SK-MEL-5 (cell line): ENCODE measurements at places on chromosomes 3 and 15. TPM values are rescaled to one million over a fixed set of nuclear protein-coding genes. Genes with fewer than 3 reads are reported as not detected.

The SKOR1 gene
- total RNA-seq = 0.03 TPM in 1 of 2 replicates, not detected in the other

The TM6SF1 gene
- 0.08 TPM in 1 of 2 replicates, not detected in the other for total RNA-seq

The EPHB3 gene
- total RNA-seq = 0.37 and 0.67 TPM in 2 replicates

The IL20RB gene
- total RNA-seq = 0.37 TPM in 1 of 2 replicates, not detected in the other

The SERINC4 gene
- not detected in 2 replicates for total RNA-seq

The SLC9A9 gene
- 0.45 and 0.64 TPM in 2 replicates for total RNA-seq

The ROBO2 gene
- 32.3 and 42.2 TPM in 2 replicates for total RNA-seq

The ENTPD3 gene
- total RNA-seq = not detected in 2 replicates

The FAM107A gene
- not detected in 2 replicates for total RNA-seq

The MORC1 gene
- 0.11 TPM in 1 of 2 replicates, not detected in the other for total RNA-seq

The NEK11 gene
- total RNA-seq = 1.6 and 1.8 TPM in 2 replicates

The HAPLN3 gene
- 3.5 TPM in 2 replicates for total RNA-seq

The ITIH1 gene
- not detected in 2 replicates for total RNA-seq

The ALDH1A3 gene
- total RNA-seq = 0.34 and 1.4 TPM in 2 replicates

The CD80 gene
- not detected in 2 replicates for total RNA-seq

The PPP1R14D gene
- not detected in 2 replicates for total RNA-seq

The PARP3 gene
- 7.2 and 7.9 TPM in 2 replicates for total RNA-seq

The ZNF385D gene
- not detected in 2 replicates for total RNA-seq

The MCF2L2 gene
- total RNA-seq = 0.79 and 1.0 TPM in 2 replicates

The CEMIP gene
- 6.3 and 7.0 TPM in 2 replicates for total RNA-seq

The RHCG gene
- 9.4 and 10.4 TPM in 2 replicates for total RNA-seq

The GOLGA6B gene
- total RNA-seq = not detected in 2 replicates

The THSD4 gene
- 0.13 and 0.50 TPM in 2 replicates for total RNA-seq

The PTX3 gene
- not detected in 2 replicates for total RNA-seq

The ANKRD34C gene
- not detected in 2 replicates for total RNA-seq

The EPHA6 gene
- not detected in 2 replicates for total RNA-seq

The TRIM42 gene
- not detected in 2 replicates for total RNA-seq

The NISCH gene
- total RNA-seq = 17.7 and 19.9 TPM in 2 replicates

The CCDC39 gene
- not detected in 2 replicates for total RNA-seq
